ENCODE measurements at places on chromosomes 1 and 21. TPM values are rescaled to one million over a fixed set of nuclear protein-coding genes. Genes with fewer than 3 reads are reported as not detected.

Gene USH2A
- total RNA-seq: under 0.01 TPM

Gene PLA2G2D
- total RNA-seq: not detected

GRCh38 chr1:152110365-152110859 is 4.8 kb downstream of the TCHH start:
- H3K4me1 ChIP-seq: peaks cover 7% of the 10 kb centered on the region
- H3K27ac ChIP-seq: no peak overlapping the region
- peak overlapping the region; percentile 73 for H3K4me3 ChIP-seq
- H3K27me3 ChIP-seq: peaks cover 62% of the 10 kb centered on the region

Gene PMF1
- 44.4 TPM for total RNA-seq

- H3K27ac ChIP-seq: no peak overlapping the region
- H3K4me1 ChIP-seq: peaks cover 2% of the 10 kb centered on the region
- no peak overlapping the region for H3K4me3 ChIP-seq
- DNase-seq: no peak
- H3K27me3 ChIP-seq: no peaks in the 10 kb centered on the region
- peaks cover 29% of the 10 kb centered on the region for H3K36me3 ChIP-seq
Observed at GRCh38 chr1:165759095-165759494, 9.6 kb downstream of the TMCO1 start.

Gene KRTAP19-1
- total RNA-seq: not detected

Gene NTNG1
- total RNA-seq: 14.7 TPM

GRCh38 chr1:51210055-51210454 is 26.0 kb upstream of the RNF11 start:
- H3K4me1 ChIP-seq: peaks cover 12% of the 10 kb centered on the region
- H3K36me3 ChIP-seq: no peaks in the 10 kb centered on the region
- DNase-seq: no peak
- no peaks in the 10 kb centered on the region for H3K27me3 ChIP-seq

- no peak for DNase-seq
- peaks cover 27% of the 10 kb centered on the region for H3K4me1 ChIP-seq
- H3K36me3 ChIP-seq: 0 out of 2 replicates have a peak, but pooled peaks cover 3% of the 10 kb centered on the region
- H3K27ac ChIP-seq: no peak overlapping the region
Observed at GRCh38 chr1:164587617-164588501, 28.9 kb downstream of the PBX1 start.

Gene FGGY
- 11.4 TPM for total RNA-seq

Gene SLC22A15
- 14.7 TPM for total RNA-seq

DNA sequence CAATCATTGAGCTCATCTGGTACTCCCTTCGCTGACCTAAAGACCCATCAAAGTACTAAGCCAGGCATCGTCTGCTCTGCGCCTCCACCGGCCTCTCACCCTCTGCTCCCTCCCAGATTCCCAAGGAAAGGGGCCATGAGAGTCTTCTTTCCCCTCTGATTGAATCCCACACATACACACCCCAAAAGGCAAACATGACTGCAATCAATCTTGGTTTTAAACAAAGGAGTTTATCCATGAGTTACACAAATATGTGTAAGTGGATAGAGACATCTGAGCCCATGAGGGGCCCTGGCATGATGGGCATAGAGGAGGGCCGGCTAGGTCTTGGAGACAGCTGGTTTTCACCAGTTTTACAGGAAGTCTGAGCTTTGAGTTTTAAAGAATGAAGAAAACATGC is 50.9 kb downstream of the CAPN2 start:
- H3K27ac ChIP-seq: no peak overlapping the region
- no peak for DNase-seq
- H3K4me3 ChIP-seq: no peak overlapping the region
- peaks cover 50% of the 10 kb centered on the region for H3K36me3 ChIP-seq
- H3K4me1 ChIP-seq: no peaks in the 10 kb centered on the region

All from GM23248 (cell line).